ENCODE measurements at places on chromosomes 11 and 22. TPM values are rescaled to one million over a fixed set of nuclear protein-coding genes. Genes with fewer than 3 reads are reported as not detected.

DNA sequence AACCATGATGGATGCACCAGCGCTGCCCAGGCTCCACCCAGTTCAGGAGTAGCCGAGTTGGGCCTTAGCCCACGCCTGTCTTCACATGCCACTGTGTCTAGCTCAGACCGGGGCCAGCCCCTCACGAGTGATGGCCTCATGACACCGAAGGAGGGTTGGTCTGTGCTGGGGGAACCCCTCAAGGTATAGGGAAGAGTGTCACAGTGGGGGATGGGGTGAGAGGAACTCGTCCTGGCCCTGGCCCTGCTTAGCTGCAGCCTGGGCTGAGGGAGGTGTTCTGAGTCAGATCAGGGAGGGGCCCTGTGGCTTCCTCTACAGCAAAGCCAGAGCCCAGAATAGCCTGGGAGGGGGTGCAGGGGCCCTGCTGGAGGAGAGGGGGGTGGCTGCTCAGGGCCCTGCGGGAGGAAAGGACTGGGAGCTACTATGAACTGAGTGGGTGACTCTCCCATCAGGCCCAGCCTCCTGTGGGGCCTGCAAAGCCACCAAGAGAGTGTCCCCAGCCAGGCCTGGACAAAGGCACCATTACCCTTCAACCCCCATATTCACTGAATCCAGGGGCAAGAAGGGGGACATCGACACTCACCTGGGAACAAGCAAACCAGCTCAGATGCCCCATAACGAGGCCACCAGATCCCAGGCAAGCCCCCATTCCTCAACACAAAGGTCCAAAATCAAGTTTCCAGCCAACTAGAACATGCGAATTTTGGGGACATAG, 41.2 kb downstream of the IGLL5 start:
- H3K36me3 ChIP-seq, result no peaks in the 10 kb centered on the region
- H3K27ac ChIP-seq, result no peak overlapping the region
- peaks cover 4% of the 10 kb centered on the region for H3K4me1 ChIP-seq
- no peak for DNase-seq
- H3K27me3 ChIP-seq, result peaks cover 3% of the 10 kb centered on the region
- no peak overlapping the region for H3K4me3 ChIP-seq

GRCh38 chr22:31917227-31917921, 27.0 kb upstream of the YWHAH start:
- H3K4me3 ChIP-seq, result no peak overlapping the region
- H3K4me1 ChIP-seq, result no peaks in the 10 kb centered on the region
- H3K27ac ChIP-seq, result no peak overlapping the region
- DNase-seq, result no peak

GRCh38 chr11:34516247-34517040, 2.9 kb upstream of the ELF5 start:
- H3K27ac ChIP-seq, result no peak overlapping the region
- H3K27me3 ChIP-seq, result no peaks in the 10 kb centered on the region
- DNase-seq, result no peak
- H3K4me1 ChIP-seq, result peaks cover 4% of the 10 kb centered on the region

DNA sequence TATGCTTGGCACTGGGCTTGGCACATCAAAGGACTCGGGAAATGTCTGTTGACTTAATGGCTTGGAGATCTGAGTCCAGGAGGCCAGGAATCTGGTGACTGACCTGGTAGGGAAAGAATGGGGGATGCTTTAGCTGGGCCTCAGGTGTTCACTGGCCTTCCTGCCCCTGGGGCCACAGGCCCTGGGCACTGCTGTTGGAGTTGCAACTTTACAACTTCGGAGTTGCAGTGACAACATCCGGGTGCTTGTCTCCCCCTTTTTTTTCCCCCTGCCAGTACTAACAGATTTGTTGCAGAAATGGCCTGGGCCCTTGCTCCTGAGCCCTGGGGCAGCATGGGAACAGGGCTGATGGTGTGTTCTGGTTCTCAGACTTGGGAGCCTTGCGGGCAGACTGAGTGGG, 23.8 kb downstream of the OSBP2 start:
- no peaks in the 10 kb centered on the region for H3K27me3 ChIP-seq
- peak; percentile 54 for DNase-seq
- peaks cover 3% of the 10 kb centered on the region for H3K4me1 ChIP-seq
- no peaks in the 10 kb centered on the region for H3K36me3 ChIP-seq
- no peak overlapping the region for H3K4me3 ChIP-seq

- DNase-seq, result no peak
- H3K4me3 ChIP-seq, result no peak overlapping the region
- H3K27ac ChIP-seq, result no peak overlapping the region
- no peaks in the 10 kb centered on the region for H3K27me3 ChIP-seq
- H3K4me1 ChIP-seq, result no peaks in the 10 kb centered on the region
These were observed 11.5 kb upstream of the YWHAH start for GRCh38 chr22:31932863-31933262.

GRCh38 chr22:42608823-42609361, 5.8 kb downstream of the POLDIP3 start:
- H3K27ac ChIP-seq, result peak overlapping the region; percentile 50
- DNase-seq, result no peak
- H3K4me3 ChIP-seq, result peak overlapping the region; percentile 13
- H3K36me3 ChIP-seq, result peaks cover 16% of the 10 kb centered on the region

- H3K27me3 ChIP-seq, result no peaks in the 10 kb centered on the region
- H3K4me3 ChIP-seq, result peak overlapping the region; percentile 62
- peak overlapping the region; percentile 78 for H3K27ac ChIP-seq
- DNase-seq, result no peak
These were observed 7.6 kb upstream of the SLC39A13 start for GRCh38 chr11:47400768-47401279.

DNA sequence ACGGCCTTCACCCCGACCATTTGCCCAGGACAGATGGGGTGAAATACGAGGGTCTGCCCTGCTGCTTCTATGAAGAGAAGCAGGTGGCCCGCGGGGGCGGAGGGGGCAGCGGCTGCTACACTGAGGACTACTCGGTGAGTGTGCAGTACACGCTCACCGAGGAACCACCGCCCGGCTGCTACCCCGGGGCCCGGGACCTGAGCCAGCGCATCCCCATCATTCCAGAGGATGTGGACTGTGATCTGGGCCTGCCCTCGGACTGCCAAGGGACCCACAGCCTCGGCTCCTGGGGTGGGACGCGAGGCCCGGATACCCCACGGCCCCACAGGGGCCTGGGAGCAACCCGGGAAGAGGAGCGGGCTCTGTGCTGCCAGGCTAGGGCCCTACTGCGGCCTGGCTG, 11.2 kb downstream of the C22orf31 start:
- H3K4me1 ChIP-seq, result peaks cover 6% of the 10 kb centered on the region
- H3K4me3 ChIP-seq, result no peak overlapping the region
- H3K36me3 ChIP-seq, result peaks cover 48% of the 10 kb centered on the region

DNA sequence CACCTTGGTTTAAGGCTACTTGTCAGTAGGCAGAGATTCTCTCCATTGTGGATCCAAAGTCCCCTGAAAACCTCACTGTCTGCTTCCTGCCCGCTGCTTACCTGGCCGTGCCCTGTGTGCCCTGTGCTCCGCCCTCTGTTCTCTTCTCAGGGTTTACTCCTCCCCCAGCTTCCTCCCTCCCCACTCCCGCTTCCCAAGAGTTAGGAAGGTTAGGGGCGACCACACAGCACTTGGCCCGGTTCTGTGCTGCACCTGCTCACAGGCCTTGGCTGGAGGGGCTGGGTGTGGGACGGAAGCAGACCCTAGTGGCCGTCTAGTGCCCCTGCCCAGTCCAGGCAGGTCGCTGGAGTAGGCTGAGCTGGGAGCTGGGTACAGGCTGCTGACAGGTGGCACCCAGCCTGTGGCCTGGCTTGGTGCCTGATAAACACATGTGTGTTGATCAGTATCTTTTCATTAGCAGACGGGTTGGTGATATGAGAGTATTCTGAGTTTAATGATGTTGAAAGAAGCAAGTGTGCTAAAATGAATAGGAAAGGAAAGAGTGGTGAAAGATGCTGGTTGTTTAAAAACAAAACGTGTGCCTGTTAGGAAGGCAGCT, 40.5 kb downstream of the GRAMD4 start:
- H3K4me3 ChIP-seq, result no peak overlapping the region
- H3K36me3 ChIP-seq, result peaks cover 51% of the 10 kb centered on the region
- H3K27ac ChIP-seq, result peak overlapping the region; percentile 70
- peaks cover 29% of the 10 kb centered on the region for H3K4me1 ChIP-seq
- DNase-seq, result no peak
- H3K27me3 ChIP-seq, result no peaks in the 10 kb centered on the region

DNA sequence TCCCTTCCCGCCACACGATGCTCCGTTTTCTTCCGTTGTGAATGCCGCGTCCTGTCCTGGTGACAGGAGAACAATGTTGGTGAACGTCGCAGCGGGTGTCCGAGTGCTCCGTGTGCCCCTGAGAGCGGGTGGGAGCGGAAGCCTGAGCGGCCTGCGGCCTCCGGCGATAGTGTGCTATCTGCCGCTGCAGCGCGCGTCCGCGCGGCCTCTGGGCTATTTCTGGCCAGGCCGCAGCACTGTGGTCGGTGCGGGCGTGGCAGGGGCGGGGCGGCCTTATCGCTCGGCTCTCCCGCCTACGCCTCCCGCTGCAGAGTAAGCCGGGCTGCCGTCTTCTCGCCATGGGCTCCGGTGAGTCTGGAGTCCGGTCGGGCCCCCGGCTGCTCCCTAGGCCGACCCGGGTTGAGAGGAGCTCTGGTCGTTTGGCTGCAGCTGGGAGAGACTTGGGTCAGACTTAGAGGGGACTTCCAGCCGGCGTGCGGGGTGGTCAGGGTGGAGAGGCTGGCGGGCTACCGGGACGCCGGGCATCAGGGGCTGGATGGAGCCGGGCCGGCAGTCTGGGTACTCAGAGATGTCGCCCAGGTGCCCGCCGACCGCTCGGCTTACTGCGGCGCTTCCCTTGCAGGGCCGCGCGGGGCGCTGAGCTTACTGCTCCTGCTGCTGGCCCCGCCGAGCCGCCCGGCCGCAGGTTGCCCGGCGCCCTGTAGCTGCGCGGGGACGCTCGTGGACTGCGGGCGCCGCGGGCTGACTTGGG, at the start of gene GP1BB:
Gene GP1BB, plus strand, starts transcription at position 308 of the 751 bp plus-strand sequence. Its CDS starts 31 bp downstream, at position 339.
- no peak within 1 kb of the TSS for H3K27ac ChIP-seq
- peaks cover 28% of the 10 kb centered on the region for H3K4me1 ChIP-seq
- DNase-seq, result no peak
- H3K4me3 ChIP-seq, result peak within 1 kb of the TSS; percentile 43
- peaks cover 54% of the 10 kb centered on the region for H3K27me3 ChIP-seq

DNA sequence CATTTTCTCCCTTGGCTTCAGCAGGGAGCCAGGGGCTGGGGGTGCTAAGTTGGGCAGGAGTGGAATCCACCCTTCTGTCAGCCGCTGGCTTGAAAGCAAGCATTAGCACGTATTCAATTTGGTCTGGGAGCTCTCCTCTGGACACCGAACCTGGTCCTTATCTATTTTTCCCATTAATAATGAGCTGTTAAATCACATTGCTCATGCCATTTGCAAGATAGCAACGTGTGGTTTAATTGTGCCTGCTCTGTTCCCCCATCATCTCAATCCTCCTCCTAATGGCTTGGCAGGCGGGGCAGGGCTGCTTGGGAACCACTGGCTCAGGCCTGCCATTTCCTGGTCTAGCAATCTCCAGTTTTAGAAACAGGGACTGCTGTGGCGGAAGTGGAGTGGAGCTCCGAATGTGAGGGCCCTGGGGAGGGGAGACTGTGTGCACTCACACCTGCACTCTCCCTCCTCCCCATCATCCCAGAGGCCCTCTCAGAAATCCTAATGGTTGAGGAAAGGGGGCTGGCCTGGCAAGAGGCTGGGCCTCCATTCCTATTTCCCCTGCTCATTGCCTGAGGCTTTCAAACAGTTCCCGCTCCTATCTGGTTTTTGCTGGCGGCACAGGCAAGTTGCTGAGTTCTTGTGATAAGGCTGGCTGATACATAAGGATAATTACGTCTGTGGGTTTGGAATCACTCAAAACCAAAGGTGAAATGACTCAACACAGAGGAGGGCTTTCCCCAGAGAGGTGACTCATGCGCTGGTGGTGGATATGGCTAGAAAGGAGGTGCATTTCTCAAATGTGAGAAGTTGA, 201.2 kb upstream of the E2F8 start:
- no peak overlapping the region for H3K4me3 ChIP-seq
- H3K4me1 ChIP-seq, result peaks cover 8% of the 10 kb centered on the region
- no peak overlapping the region for H3K27ac ChIP-seq

DNA sequence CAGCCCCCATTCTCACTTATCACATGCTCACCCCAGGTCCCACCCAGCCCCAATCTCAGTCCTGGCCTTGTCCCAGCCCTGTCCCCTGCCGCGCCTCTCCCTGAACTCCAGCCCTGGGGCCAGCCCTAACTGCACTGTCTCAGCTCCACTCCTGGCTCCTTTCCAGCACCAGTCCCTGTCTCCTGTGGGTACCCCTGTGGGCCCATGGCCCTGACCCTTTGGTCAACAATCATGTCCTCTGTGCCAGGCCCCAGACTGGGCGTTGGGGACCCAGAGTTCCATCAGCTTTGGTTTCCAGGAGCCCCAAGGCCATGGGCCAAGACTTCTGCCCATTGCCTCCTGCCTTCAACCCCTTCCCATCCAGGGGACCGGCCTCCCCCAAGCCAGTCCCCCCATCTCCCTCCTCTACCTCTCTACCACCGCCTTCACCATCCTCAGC, 757 bp downstream of the SPI1 start:
- H3K4me3 ChIP-seq, result peak overlapping the region; percentile 42
- H3K4me1 ChIP-seq, result peaks cover 8% of the 10 kb centered on the region
- DNase-seq, result no peak
- H3K27me3 ChIP-seq, result no peaks in the 10 kb centered on the region

DNA sequence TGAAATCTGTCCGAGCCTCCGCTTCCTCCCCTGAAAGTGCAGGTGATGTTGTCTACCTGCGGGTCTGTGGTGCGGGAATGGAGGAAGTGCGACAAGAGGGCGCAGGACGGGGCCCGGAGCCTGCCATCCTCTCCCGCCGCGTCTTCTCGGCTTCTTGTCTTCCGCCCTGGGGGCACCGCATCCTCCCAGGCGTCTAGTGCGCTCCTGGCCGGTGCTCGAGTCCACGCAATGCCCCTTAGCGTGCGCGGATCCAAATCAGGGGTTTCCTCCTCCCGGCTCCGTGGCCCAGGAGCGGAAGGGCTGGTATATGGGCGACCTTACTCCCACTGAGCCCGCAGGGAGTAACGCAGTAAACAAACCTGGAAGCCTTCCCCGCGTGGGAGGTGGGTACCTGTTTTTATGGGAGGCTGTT, 405 bp downstream of the SFI1 start:
- peak overlapping the region; percentile 65 for H3K27ac ChIP-seq
- H3K27me3 ChIP-seq, result no peaks in the 10 kb centered on the region
- peaks cover 20% of the 10 kb centered on the region for H3K4me1 ChIP-seq
- peak overlapping the region; percentile 69 for H3K4me3 ChIP-seq
- no peaks in the 10 kb centered on the region for H3K36me3 ChIP-seq
- no peak for DNase-seq

Gene MAPK1
- 55.2 TPM for total RNA-seq

Gene MAPK8IP2
- 2.6 TPM for total RNA-seq

Gene WBP2NL
- total RNA-seq, result 1.4 TPM

Gene SUSD2
- 5.1 TPM for total RNA-seq
